Natural killer cell treated with Interleukin-12 subunit alpha and Interleukin-12 subunit beta and Interleukin-15 and Interleukin-18, amount 100 ng/mL, for 72 hours (primary cell): ENCODE measurements at places on chromosomes 2 and 18. TPM values are rescaled to one million over a fixed set of nuclear protein-coding genes. Genes with fewer than 3 reads are reported as not detected.

The ARHGAP15 gene
- total RNA-seq: 80.6 TPM

The CELF4 gene
- not detected for total RNA-seq

The GLI2 gene
- total RNA-seq: 0.38 TPM

The SLC38A11 gene
- total RNA-seq: not detected

The SKA1 gene
- total RNA-seq: 38.0 TPM

The GPR45 gene
- total RNA-seq: not detected
